ENCODE measurements at places on chromosomes 3 and 15.

- no peak for DNase-seq
Observed at GRCh38 chr15:56538901-56539545, 74.1 kb upstream of the MNS1 start.

- no peak for DNase-seq
Observed at GRCh38 chr3:188646592-188646991, 492.6 kb downstream of the LPP start.

- no peak for DNase-seq
Observed at GRCh38 chr3:143263852-143264513, 144.4 kb downstream of the CHST2 start.

DNA sequence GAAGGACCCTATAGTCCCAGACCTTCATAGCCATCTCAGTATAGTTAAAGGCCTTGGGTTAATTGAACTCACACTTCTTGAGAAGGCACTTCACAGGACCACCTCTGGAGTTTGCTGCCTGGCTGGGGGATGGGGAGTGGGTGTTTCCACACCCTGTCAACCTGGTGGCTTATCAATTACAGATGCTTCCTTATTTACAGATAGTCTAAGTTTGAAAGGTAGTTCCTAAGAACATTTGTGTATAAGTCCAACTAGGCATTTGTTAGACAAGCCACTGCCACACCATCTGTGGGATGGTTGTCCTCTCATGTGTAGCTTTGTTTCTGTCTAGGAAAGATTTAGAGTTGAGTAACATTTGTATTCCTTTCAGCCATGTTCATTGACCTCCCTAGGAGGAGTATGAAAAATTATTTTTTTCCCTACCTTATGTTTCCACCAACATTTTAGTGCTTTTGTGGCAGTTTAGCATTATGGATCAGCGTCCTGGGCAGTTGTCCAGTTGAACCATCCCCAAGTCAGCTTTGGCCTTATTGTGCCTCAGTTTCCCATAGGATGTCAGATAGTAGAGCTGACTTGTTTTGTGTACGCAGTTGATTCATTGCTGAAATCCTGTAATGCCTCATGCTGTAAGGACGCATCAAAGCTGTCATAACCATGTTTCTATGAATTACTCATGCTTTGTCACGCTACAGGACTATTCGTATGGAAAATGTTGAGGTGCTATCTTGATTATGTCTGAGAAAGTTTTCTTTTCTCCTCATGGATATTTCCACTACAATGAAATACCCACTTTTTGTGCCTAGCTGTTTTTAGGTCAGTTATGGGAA lies 21.2 kb upstream of the SIAH2 start:
- DNase-seq: no peak

DNA sequence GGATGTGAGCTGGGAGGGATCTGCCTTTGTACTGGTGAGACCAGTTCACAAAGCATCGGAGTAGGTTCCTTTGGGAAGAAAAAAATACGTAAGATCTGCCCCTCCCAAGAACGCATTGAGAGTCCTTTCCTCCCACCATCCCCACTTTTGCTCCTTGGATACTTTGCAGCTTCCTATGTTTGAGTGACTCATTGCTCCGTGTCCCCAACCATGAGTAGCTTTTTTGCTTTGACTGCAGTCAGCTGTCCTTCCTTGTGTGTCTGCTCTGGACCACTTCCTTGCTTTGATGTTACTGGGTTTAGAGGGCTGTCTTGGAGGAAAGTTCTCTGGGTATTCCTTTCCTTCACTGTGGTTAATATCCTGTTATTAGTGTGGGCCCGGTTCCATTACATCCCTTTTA lies 43.2 kb upstream of the PTPN23 start:
- no peak for DNase-seq

GRCh38 chr15:69424001-69424400 lies 9.9 kb downstream of the KIF23 start:
- DNase-seq: no peak

DNA sequence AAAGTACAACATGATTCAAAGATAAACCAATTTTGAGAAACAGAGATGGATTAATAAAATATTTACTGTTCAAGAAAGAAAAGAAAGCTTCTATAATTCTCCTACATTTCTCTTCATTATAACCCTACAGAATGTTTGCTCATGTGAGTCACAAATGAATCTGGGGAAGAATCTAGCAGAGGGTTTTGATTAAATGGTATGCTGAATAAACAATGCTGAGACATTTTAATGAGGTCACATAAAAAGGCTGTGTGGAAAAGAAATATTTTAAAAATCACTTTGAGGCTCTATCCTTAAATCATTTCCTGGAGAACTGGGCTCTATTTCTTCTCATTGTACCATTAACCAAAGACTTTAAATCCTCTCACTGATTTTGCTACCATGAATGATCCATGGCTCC lies 727.7 kb downstream of the NTRK3 start:
- no peak for DNase-seq

- no peak for DNase-seq
Observed at GRCh38 chr3:101544161-101544850, 17.4 kb upstream of the TRMT10C start.

GRCh38 chr3:150760431-150761200 lies 2.4 kb downstream of the SIAH2 start:
- DNase-seq: no peak

DNA sequence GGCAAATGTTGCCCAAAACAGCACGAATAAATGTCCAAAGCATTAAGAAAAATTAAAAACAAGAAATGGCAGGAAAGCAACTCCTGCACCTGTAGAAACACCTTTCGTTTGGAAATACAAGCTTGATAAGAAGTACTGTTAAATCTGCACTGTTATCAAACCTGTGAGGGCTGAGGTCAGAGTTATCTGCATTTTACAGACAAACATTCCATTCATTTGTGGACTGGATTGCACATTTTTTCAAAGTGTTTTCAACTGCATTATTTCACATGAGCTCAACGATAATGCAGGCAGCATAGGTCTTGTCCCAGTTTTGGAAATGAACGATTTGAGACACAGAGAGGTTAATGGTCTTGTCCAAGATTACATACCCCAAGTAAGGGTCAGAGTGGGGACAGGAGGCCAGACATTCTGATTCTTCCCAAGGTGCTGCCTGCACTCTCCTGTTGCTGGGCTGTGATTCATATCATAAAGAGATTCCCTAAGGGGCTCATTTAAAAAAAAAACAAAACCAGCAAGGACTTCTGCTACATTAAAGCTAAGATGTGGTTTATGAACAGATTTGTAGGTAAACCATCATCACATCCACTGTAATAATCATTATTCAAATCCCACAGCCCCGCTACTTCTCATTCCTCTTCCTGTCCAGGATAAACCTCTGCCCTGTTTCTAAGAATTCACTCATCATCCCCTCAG lies 13.0 kb downstream of the GUCA1C start:
- DNase-seq: no peak

- no peak for DNase-seq
Observed at GRCh38 chr3:117010318-117010717, 300.7 kb downstream of the TUSC7 start.

DNA sequence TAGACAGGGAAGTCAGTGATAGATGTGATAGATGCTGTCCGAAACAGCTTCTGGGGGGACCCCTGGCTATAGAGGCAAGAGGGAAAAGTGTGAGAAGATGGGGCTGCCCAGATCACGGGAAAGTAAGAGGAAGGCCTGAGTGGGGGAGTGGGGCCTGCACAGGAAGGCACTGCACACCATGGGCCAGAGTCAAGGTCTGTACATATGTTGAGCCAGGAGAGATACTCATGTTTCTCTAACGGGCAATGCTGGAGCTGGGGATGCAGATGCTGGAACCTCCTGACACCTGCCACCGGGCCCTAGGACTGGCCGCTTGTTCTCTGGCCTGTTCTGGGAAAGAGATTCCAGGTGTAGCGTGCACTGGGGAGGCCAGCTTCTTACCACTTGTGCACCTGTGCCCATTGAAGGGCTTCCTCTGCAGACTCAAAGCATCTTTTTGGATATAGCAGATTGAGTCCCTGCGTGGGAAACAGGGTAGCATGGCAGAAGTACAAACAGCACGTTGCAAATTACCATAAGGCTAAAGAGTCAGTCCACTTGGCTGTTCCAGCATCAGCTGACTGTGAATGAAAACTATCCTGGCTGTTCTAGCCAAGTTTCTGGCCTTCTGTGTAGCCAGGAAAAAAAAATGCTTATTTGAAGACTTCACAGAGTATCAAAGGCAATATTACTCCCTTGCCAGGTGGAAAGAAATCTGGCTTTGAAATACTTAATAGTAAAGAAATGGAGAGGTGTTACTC lies 77.1 kb upstream of the GSK3B start:
- DNase-seq: no peak

All from stimulated activated CD8-positive, alpha-beta memory T cell treated with anti-CD3 and anti-CD28 coated beads, Interleukin-7, amount 100 ng/mL, for 24 hours (primary cell).